NCI-H2107 (cell line): ENCODE measurements at places on chromosomes 2 and 18.

DNA sequence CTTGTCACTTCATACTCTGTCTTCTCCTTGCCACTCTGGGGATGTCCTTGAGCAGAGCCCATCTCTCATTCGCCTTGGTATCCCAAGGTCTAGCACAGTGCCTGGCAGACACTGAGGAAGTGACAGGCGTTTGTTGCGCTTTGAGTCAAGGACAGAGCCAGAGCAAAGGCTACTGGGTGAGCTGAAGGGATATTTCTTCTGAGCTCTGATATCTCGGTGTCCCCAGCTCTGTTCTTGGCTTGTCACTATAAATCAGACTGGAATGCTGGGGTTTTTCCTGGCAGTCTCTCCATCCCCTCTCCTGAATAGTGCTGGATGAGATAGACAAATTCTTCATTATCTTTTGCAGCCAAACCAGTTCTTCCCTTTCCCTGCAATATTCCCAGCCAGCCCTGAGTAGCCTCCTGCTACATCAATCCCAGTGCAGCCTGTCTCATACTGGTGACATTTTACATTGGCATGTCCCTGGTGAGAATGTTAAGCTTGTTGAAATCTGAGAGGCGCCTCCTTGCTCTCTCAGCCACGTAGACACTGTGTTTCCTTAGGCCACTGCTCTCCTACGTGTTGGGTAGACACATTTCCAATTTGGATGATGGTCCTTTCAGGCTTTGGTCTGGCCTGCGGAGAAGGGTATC lies 61.7 kb downstream of the CTIF start:
- DNase-seq: no peak

DNA sequence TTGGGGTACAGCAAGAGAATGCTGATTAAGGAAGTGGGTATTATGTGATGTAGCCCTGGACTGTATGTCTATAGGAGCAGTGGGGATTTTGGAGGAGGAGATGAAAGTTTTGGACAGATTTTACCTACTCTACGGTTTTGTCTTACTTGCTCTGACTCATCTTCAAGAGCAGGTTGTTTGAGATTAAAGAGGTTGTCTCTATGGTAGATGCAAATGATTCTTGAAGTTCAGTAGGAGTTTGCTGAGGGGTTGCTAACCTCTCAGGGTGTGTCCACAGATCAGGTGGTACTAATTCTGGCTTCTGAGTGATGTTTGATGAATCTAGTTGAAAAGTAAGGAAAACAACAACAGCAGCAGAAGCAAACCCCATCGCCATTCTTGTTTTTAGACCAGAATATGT lies 9.7 kb upstream of the SERPINB12 start:
- no peak for DNase-seq

DNA sequence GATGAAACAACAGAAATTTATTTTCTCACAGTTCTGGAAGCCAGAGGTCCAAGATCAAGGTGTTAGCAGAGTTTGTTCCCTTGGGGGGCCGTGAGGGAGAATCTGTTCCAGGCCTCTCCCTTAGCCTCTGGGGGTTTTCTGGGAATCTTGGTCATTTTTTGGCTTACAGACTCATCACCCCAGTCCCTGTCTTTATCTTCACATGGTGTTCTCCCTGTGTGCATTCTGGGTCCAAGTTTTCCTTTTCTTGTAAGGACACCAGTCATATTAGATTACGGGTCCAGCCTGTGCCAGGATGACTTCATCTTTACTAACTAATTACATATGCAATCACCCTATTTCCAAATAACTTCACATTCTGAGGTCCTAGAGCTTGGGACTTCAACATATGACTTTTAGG lies 292.5 kb upstream of the TRIB2 start:
- no peak for DNase-seq

GRCh38 chr2:67451086-67451832 lies 54.1 kb downstream of the ETAA1 start:
- no peak for DNase-seq

DNA sequence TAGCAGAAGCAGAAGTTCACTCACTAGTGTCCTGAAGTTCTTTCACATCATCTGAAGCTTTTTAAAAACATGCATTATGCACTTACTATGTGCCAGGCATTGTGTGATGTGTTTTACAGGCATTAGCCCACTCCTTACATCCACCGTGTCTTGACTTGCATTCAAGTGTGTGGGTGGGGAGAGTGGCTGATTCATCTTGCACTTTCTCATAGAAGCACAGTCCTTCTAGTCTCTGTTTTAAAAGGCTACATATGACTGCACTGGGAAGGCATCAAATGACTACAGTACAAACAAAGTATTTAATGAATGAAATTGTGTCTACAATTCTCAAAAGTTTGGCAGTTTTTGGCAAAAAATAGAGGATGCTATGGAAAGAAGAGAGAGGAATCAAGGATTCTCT lies 21.6 kb upstream of the DSC3 start:
- DNase-seq: no peak

DNA sequence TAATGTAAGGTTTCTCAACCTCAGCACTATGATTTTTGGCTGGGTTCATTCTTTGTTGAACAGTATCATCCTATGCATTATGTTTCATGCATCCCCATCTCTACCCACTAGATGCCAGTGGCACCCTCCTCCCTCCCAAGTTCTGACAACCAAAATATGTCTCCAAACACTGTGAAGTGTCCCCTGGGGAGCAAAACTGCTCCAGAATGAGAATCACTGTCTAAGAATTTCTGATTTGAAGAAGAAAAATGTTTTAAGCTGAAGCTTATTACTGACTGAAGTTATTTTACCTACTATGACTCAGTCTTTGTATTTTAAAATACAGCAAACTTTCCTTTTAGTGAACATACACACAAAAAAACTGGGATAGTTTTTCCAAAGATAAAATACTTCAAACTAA lies 3.4 kb downstream of the THADA start:
- DNase-seq: no peak

DNA sequence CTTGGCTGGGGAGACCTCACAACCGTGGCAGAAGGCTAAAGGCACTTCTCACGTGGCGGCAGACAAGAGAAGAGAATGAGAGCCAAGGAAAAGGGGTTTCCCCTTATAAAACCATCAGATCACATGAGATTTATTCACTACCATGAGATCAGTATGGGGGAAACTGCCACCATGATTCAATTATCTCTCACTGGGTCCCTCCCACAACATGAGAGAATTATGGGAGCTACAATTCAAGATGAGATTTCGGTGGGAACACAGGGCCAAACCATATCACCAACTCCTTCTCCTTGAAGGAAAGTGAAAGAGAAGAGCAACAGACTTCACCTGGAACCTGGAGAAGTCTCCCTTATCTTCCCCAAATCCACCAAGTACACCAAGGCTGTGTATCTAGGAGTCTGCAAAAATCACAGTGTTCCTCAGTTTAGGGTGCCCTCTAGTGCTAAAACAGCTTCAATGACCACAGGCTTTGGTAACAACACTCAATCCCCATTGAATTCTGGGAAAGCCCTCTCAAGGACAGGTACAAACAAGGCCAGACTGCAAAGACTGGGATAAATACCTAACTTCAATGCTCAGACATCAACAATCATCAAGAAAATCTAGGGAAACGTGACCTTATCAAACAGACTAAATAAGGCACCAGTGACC lies 148.8 kb upstream of the SRD5A2 start:
- no peak for DNase-seq

- DNase-seq: no peak
Observed at GRCh38 chr2:172977270-172978062, 98.2 kb upstream of the MAP3K20 start.

- no peak for DNase-seq
Observed at GRCh38 chr2:46066601-46067000, 230.6 kb upstream of the EPAS1 start.

DNA sequence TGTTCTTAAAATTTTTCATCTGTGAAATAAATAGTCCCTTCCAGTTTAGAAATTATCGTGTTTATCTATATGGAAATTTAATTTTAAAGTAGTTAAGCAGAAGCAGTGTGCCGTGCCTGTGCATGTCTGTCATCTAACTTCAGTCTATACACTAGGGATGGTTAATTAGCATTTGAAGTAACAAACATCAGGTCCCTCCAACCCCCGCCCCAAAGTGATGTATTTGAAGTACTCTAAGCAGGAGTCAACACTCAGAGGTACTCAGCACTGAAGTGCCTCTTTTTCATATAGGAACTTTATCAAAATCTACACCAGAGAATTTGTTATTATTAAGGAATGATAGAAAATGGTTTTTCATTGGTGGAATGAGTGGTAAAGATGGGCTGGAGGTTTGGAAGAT lies 33.0 kb downstream of the LANCL1 start:
- DNase-seq: no peak

GRCh38 chr2:238893349-238894000 lies 45.6 kb downstream of the TWIST2 start:
- DNase-seq: no peak

DNA sequence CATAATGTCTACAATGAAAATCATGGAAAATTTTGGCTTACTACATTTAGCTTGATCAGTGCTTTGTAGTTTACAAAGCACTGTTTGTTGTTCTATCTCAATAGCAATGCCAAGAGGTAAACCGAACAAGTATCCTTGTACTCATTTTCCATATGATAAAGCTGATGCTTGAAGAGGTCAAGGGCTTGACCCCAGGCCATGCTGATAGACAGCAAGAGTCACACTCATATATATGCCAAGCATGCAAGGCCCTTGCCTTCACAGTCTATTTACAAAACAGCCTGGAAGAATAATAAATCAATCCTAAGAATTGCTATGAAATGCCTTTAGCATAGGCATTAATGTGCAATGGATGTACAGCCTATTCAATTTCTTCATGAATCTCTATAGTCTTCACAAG lies 71.8 kb downstream of the SLC8A1 start:
- DNase-seq: no peak

DNA sequence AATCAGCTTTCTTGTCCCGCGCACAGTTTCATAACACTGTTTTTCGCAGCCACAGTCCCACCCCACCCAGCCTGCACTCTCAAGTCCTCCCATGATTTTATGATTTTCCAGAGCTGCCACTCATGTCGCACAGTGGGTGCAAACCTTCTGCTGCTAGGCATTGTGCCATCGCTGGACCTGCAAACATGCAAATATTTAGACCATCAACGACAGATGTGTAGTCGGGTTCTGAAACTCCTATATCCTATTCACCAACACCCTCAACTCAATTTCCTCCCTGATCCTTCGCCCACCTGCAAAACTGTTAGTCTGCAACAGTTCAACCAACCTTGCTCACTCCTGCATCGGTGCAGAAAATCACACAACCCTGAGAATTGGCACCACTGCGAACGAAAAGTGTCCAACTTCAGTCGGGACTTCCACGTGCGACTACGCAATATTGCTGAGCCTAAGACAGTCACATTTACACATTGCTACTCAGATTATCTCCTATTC lies 871 bp upstream of the ALS2 start:
- no peak for DNase-seq

GRCh38 chr2:102592601-102593000 lies 26.8 kb upstream of the SLC9A2 start:
- DNase-seq: no peak

GRCh38 chr2:19881908-19882265 lies 19.9 kb downstream of the TTC32 start:
- DNase-seq: no peak

- DNase-seq: peak; percentile 43
Observed at GRCh38 chr18:77062518-77063003, 70.0 kb downstream of the MBP start.

DNA sequence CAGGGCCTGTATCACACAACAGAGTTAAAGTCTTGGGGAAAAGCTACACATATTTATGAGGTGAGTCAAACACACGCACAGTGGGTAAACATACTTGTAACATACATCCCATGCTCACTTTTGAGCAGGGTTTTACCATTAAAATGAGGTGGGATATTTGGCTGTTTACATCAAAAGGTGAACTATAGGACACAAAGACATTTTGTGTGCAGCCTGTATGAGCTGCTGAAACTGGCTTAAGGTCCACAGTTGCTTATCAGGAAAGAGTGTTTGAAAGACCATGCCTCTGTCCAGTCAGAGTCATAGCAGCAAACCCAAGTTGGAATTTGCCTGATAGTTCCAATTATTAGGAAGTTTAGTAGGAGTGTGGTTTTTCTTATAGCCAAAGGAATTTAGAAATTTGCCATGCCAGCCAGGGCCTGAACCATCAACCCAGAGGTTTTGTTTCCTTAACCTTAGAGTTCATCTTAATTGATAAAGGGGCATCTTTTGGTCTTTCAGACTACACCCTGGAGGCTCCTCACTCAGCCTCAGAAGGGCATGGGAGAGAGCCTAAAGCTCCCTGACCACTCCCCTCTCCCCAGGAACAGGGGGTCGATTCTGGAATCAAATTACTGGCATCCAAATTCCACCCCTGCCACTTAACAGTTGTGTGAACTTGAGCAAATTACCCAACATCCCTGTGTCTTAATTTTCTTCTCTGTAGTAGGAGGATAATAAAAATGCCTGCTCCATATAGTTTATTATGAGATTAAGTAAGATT lies 29.9 kb upstream of the L3MBTL4 start:
- no peak for DNase-seq

DNA sequence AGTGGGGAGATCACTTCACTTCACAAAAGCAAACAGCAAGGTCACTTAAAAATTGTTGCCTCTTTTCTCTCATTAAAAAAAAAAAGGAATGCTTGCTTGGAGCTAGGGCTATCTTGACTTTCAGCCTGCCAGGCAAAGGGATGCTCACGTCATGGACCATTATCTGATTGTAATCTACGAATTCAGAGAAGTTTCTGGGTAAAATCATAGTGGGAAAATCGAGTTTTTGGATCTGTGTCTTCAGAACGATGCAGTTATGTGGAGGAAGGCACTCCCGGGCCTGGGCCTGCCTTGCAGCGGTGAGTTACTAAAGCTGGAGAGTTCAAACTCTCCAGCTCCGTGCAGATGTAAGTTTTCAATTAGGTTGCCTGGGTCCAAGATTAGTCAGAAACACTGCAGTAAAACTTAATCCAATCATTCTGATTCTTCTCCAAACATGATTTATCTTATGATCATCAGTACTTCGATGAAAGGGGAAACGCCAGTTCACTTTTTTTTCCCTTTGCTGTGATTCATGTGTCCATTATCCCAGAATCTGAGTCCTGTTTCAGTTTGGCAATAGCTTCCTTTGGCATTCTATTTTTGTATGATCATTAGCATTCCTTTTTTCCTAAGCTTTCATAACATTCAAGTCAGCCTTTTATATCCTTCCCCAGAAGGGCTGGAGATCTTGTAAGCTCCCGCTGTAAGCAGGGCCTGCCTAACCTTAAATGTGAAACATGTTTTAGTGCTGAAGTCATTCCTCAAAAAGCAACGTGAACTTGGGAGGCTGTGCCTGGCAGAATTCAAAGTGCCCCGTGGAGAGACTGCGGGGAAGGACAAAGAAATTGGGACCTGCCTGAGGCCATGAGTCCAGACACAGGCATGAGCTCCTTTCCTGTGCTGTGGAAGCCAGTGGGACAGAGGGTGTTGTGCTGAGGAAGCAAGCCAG lies 119.3 kb upstream of the TWIST2 start:
- no peak for DNase-seq

DNA sequence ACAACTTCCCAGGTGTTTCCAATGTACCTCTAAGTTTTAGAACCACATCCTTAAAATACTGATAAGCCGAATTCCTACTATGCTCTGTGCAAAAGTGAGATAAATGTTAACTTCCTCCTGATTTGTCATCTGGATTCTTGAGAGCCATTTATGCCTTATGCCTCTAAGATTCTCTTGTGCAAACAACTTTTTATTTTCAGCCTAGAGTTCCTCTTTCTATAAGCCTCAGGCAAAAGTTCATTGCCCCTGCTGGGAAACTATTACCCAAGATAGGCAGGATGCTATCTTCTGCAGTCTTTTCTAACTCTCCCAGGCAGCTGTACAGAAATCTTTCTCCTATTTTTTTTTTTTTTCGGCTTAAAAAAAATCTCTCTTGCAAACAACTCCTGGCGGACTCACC lies 216.1 kb downstream of the KCNJ3 start:
- no peak for DNase-seq
